ENCODE measurements at places on chromosomes 4 and X. TPM values are rescaled to one million over a fixed set of nuclear protein-coding genes. Genes with fewer than 3 reads are reported as not detected.

Gene AFM
- not detected for total RNA-seq

- H3K4me1 ChIP-seq: no peaks in the 10 kb centered on the region
- no peak overlapping the region for H3K4me3 ChIP-seq
- no peak overlapping the region for H3K27ac ChIP-seq
These were observed 19.0 kb downstream of the MAGEC2 start for GRCh38 chrX:142186103-142186502.

DNA sequence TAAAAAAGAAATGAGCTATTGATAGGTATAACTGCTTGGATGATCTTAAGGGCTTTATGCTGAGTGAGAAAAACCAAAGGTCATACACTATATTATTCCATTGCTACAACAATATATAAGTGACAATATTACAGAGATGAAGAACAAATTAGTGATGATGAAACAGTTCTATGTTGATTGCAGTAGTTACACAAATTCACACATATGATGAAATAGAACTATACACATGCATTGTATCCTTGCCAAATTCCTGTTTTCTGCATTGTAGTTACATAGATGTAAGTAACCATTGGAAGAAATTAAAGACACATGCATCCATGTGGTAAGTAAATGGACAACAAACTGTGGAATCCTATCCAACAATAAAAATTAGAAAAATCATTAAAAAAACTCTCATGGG is 76.5 kb downstream of the CENPC start:
- H3K4me3 ChIP-seq: no peak overlapping the region
- no peak overlapping the region for H3K27ac ChIP-seq
- no peaks in the 10 kb centered on the region for H3K27me3 ChIP-seq
- no peak for DNase-seq
- H3K4me1 ChIP-seq: peaks cover 22% of the 10 kb centered on the region
- H3K36me3 ChIP-seq: peaks cover 10% of the 10 kb centered on the region

DNA sequence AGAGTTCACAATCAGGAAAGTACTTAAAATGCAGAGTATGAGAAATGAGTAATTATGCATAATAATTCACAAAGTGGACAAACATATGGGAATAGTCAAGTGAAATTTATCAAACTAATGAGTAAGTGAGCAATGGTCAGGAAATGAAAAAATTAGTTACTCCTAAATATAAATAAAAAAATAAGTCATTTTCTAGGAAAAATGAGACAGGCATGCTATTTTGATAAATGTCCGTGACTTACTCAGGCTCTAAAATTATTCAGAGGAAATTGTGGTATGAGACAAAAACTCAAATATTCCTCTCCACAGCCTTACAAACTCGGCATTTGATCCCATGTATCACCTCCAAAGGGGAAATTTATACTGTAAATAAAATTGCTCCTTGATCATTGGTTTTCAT is 181.2 kb downstream of the COX18 start:
- H3K4me3 ChIP-seq: no peak overlapping the region
- no peak for DNase-seq
- H3K36me3 ChIP-seq: peaks cover 12% of the 10 kb centered on the region
- peaks cover 1% of the 10 kb centered on the region for H3K27me3 ChIP-seq
- H3K27ac ChIP-seq: no peak overlapping the region

Data from WTC11 (cell line).